ENCODE measurements at places on chromosomes 3 and 15.

DNA sequence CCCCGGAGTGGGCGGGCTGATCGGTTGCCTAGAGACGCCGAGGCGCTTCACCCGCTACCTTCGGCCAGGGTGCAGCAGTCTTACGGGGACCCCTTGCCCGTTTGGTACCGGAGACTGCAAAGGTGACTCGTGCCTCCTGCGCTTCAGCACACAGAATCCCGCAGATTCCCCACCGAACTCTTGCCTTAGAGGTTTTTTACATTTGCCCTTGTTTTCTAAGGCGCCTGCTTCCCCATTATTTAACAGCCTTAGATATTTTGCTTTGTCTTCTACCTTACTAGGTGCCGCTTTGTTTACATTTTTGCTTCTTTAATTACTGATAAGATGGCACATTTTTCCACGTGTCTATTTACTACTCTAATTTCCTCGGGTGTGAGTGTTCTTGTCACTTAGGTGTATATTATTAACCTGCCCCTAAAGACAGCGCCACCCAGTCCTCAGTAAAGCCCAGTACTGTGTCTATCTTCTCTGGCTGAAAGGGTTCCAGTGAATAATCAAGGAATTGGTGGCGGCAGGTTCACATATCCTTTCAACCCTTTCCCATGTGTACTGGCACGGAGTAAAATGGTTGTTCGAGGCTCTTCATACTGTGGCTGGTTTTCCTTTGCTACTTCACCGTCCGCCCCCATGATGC, 573 bp upstream of the CEP152 start:
- no peak for DNase-seq

DNA sequence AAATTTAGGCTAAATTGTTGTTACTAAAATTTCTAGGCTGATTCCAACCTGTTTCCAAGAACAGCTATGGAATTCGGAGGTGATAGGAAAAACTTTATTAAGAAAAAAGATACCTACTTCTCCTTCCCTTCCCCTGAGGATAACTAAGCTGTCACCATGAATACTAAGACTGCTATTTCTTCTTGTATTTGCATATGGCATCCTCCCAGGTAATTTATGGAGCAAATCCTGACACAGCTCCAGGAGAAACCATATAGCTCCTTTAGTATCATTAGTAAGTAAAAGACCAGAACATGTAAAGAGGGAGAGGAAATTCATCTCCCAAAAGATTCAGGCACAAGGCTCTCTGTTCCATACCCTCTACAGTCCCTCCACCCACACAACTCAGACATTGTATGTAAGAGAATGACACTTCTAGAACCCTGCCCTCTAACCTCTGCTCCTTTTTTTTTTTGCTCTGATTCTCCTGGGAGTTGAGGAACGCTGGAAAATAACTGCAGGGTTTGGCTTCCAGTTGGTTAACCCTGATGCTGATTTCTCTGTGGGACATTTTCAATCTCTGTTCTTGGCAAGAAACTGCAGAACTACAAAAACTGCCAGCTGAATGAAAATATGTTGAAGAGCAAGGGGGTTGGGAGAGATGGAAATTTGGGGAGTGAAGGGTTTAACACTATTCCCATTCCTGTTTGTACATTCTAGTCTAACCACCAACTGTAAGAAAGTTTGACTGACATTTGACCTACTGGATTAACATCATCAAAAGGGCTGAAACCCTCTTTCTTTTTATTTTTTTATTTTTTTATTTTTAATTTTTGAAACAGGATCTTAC, 14.2 kb upstream of the MAGI1 start:
- DNase-seq: no peak

- DNase-seq: no peak
Observed at GRCh38 chr15:42138411-42138810, 18.0 kb downstream of the PLA2G4F start.

GRCh38 chr3:18609187-18609586, 184.0 kb upstream of the SATB1 start:
- DNase-seq: no peak

- DNase-seq: no peak
Observed at GRCh38 chr15:85837881-85838280, 43.2 kb upstream of the KLHL25 start.

- no peak for DNase-seq
Observed at GRCh38 chr3:171219258-171219657, 192.7 kb upstream of the SLC2A2 start.

- DNase-seq: no peak
Observed at GRCh38 chr3:184177767-184178306, 3.2 kb downstream of the AP2M1 start.

GRCh38 chr15:25858952-25859760, 4.0 kb downstream of the ATP10A start:
- no peak for DNase-seq

- no peak for DNase-seq
Observed at GRCh38 chr15:39084674-39085530, 496.0 kb upstream of the THBS1 start.

- DNase-seq: no peak
Observed at GRCh38 chr15:91032919-91033803, 10.8 kb upstream of the VPS33B start.

- no peak for DNase-seq
Observed at GRCh38 chr3:183265834-183266417, 12.9 kb downstream of the B3GNT5 start.

DNA sequence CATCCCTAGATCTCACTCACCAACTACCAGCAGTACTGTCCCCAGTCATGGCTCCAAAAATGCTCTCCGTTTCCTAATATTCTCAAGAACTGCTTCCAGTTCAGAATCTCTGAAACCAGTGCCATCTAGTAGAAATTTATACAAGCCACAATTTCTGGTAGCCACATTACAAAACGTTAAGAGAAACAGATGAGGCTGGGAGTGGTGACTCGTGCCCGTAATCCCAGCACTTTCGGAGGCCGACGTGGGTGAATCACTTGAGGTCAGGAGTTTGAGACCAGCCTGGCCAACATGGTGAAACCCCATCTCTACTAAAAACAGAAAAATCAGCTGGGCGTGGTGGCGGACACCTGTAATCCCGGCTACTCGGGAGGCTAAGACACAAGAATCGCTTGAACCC, 78.4 kb upstream of the RAD18 start:
- no peak for DNase-seq

GRCh38 chr3:157064402-157064801, 95.5 kb downstream of the CCNL1 start:
- no peak for DNase-seq

DNA sequence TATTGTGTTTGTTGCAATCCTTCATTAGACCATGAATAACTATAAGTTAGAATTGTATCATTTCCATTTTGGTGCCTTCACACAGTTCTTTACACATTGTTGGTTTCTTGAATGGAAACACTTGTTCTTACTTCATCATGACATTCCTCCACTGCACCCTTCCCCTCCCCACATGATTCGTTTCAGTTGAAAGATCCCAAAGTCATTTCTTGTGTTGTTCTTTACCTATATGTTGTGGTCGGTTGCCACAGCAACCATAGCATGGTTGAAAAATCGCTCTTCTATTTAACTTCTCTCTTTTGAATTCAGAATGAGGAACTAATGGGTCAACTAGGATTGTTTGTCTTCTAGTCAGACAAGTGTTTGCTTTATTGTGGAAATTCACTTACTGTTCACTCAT, 103.3 kb downstream of the IL1RAP start:
- no peak for DNase-seq

DNA sequence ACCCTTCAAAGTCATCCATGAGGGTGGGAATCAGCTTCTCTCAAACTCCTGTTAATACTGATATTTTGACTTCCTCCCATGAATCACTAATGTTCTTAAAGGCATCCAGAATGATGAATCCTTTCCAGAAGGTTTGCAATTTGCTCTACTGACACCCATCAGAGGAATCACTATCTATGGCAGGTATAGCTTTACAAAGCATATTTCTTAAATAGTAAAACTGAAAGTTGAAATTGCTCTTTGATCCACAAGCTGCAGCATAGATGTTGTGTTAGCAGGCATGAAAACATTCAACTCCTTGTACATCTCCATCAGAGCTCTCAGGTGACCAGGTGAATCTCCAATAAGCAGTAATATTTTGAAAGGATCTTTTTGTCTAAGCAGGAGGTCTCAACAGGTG, 66.3 kb downstream of the B3GNT5 start:
- no peak for DNase-seq

GRCh38 chr3:88574146-88574545, 424.4 kb downstream of the C3orf38 start:
- DNase-seq: no peak

- no peak for DNase-seq
Observed at GRCh38 chr3:184008161-184008560, 9.5 kb downstream of the ABCC5 start.

DNA sequence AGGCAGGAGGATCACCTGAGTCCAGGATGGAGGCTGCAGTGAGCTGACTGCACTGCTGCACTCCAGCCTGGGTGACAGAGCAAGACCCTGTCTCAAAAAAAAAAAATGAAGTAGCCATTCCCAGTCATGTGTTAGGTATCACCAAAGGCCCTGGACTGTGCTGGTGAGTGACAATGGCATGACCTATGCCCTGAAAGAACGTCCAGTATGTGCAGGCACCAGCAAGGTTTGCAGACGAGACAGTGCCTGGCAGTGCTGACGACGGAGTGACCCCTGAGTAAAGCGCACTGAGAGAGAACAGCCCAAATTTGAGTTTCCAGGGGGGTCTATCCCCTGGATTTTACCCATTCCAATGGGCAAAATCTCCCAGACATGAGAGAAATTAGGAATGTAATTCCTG, 45.2 kb downstream of the RBPMS2 start:
- DNase-seq: no peak

DNA sequence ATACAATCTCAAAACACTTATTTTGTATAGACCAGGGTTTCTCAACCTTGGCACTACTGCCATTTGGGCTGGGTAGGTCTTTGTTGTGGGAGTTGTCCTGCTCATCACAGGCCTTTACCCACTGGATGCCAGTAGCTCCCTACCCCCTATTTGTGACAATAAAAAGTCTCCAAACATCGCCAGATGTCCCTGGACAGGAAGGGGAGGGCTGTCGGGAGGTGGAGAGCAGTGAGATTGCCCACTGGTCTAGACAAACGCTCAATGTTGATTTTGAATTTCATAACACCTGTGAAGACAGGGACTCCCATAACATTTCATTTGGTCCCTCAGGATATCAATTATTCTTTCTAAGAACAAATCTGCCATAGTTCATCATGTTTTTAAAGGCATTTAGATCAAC, 151.7 kb upstream of the PTPRG start:
- DNase-seq: no peak

DNA sequence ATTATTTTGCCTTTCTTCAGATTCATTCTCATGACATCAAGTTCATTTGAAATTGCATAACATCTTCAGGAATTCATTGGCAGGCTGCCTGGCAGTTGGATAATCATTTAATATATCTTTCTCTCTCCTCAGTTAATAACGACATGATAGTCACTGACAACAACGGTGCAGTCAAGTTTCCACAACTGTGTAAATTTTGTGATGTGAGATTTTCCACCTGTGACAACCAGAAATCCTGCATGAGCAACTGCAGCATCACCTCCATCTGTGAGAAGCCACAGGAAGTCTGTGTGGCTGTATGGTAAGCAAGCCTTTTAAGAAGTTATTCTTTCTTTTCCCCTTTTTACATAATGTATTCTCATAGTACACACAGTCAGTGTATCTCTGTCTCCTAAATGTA, 38.2 kb downstream of the TGFBR2 start:
- no peak for DNase-seq

GRCh38 chr3:72270072-72270681, 485.2 kb upstream of the PROK2 start:
- no peak for DNase-seq

DNA sequence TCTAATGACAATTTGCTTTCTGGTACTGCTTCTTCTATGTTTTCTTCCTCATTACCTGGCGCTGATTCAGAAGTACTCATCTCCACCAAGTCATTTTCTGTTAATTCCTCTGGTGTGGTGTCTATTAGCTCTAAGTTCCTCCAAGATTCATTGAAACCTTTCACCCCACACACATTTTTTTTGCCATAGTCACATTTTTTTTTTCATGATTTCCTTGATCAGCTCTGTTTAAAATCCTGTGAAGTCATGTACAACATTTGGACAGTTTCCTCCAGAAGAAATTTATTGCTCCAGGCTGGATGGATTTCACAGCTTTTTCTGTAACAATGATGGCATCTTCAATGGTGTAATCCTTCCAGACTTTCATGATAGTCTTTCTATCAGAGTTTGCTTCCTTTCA, 243.2 kb upstream of the VEPH1 start:
- no peak for DNase-seq

DNA sequence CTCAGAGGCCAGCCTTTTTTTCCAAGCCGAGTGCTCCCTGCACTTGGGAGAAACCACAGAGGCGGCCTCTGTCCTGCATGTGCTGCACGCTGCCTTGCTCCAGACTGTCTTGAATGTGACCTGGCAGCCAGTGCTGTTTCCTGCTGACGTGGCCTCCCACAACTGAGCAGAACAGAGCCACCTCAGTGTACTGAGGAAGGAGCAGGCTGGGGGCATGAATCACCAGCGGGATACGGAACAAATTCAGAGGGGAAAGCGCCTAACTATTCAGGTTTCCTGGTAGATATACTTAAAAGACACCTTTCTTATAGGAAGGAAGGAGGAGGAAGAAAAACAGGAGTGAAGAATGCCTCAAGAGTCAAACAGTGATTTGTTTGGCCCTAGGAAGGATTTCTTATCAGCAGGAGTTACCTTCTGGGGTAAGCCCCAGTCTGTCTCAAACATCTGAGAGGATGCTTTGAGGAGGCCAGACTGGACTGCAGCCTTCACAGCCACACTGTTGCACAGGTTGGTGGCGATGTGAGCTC, 114.0 kb downstream of the FNDC3B start:
- DNase-seq: peak; percentile 19

DNA sequence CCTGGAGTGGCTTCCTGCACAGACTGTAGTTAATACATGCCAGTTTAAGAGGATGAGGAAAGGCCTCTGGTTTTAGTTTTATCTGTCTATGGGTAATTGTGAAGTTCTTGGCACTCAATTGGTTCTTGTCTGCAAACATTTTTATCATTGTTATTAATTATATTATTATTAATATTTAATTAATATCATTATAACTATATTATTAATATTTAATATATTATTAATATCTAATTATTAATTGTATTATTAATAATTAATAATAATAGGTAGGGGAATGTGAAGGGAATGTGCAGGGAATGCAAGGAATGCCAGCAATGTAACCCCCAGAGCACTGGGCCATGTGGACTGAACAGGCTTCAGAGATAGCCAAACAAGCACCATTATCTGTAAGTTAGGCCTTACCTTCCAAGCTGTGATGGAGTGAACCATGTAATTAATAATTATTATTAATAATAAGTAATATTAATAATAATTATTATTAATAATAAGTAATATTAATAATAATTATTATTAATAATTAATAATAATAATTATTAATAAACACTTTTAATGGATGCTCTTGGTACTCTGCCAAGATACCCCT, 79.8 kb upstream of the NMNAT3 start:
- no peak for DNase-seq
